Psoas muscle (tissue), 8 donors: ENCODE measurements at places on chromosomes 5 and 9.

GRCh38 chr5:76674330-76675066, 41.4 kb upstream of the F2R start:
- DNase-seq, result no peak

GRCh38 chr9:134949681-134950385, 32.1 kb upstream of the FCN1 start:
- DNase-seq, result no peak

DNA sequence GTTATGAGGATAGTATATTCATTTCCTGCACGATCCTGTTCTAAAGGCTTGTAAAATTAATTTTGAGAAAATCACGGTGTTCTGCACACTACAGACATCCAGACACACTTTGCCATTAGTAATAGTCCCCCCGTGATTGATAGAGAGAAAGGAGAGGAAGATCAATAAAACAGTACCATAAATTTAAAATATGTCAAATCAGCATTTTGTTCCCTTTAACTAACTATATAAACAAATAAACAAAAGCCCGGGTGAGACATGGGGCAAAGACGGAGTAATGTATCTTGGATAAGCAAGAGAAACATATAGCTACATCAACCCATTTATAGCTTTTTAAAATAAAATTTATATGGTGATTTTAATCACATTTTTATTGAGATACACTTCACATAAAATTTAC, 10.6 kb upstream of the CER1 start:
- DNase-seq, result no peak

- no peak for DNase-seq
Observed at GRCh38 chr5:41176952-41177351, 36.4 kb downstream of the C6 start.

DNA sequence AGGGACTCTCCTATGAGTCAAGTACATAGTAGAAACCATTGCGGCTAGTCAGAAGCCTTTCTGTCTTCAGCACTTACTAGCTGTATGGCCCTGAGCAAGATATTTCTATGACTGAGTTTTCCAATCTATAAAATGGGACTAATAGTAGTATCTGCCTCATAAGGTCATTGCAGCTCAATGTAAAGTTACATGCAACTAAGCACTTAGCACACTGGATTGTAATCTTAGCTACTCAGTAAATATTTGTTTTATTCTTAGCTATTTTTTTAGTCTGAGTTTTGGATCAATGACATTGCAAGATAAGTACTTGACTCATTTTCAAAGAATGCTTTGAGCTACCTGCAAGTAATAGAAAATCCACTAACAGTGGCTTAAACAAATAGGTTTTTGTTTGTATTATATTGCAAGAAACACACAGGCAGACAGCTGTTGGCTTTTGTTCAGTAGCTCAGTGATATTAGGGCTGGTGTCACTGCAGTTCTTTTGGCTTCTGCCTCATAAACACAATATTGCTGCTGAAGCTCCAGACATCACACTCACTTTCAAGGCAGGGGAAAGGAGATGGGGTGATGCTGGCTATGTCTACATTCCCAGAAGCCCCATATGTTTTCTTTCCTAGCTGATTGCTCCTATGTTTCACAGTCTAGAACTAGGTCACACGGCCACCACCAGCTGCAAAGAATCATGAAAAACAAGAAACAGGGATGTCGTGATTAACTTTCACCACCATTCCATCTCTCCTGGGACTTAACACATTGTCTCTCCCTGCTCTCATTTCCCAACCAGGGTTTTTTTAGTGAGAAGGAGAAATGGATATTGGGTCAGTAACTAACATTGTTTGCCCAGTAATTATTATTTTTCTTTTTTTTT, 26.9 kb upstream of the FAT2 start:
- DNase-seq, result no peak

DNA sequence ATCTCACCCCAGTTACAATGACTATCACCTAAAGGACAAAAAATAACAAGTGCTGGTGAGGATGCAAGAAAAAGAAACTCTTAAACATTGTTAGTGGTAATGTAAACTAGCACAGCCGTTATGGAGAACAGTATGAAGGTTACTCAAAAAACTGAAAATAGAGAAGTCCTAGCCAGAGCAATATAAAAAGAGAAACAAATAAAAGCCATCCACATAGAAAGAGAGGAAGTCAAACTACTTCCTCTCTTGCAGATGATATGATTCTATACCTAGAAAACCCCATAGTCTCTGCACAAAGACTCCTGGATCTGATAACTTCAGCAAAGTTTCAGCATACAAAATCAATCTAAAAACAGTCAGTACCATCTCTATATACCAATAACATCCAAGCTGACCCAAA, 221.5 kb upstream of the FAM174A start:
- DNase-seq, result no peak

- DNase-seq, result no peak
Observed at GRCh38 chr5:151676719-151677118, 10.0 kb downstream of the SPARC start.

DNA sequence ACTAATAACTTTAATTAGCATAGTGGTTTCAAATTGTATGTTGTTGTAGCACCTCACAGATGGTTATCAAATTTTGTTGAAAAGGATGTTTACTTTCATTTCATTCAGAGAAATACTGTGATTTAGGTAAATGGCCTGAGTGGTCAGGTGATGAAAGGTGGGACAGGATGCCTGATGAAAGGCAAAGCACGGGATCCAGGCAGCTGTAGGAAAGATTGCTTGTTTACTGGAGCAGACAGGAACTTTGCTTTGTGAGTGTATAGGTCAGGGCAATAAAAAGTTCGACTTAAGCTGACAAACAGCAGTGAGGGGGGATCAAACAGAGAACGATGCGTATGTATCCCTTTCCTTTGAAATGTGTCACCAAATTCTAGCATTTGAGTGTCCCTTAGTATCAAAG, 19.0 kb downstream of the KIAA1958 start:
- no peak for DNase-seq

DNA sequence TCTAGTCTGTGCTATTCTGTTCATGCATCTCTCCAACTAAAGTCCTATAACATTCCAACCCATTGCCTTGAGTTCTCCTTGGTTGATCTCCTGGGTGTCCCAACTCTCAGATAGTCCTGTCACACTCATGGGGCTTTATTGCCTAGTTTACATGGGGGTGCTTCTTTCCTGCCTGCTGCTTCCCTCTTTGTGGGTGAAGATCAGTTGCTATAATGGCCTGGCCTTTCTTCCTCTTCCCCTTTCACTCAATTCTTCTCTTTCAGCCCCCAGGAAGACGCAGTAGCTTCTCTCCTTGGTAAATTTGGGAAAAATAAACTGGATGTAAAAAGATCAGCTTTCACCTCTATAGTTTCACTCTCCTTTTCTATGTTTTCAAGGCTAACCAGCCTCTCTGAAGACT, 66.5 kb downstream of the PTCD2 start:
- no peak for DNase-seq

- no peak for DNase-seq
Observed at GRCh38 chr9:25350011-25350410, 328.2 kb downstream of the TUSC1 start.

DNA sequence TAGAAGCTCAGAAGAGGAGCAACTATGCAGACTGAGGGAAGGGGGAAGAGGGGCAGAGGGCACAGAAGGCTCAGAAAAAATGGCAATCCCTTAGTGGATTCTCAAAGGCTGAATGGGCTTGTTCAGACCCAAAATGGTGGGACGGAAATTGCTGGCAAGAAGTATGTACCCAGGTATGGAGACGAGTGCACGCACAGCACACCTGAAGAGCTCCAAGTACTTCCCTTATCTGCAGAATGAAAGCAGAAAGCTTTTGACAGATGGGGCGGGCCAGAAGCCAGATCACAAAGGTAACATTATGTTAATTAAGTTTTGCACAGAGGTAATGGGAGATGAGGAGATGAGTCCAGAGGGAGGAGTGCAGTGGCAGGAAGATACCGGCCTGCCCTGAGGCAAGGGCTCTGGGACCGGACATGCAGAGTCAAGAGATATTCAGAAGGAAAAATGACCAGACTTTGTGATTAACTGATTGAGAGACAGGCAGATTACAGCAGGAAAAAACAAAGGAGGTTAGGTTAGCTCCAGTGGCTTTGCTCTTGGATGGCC, 138.1 kb upstream of the PIK3R1 start:
- no peak for DNase-seq

GRCh38 chr9:138101444-138102234, 224.1 kb downstream of the CACNA1B start:
- no peak for DNase-seq

DNA sequence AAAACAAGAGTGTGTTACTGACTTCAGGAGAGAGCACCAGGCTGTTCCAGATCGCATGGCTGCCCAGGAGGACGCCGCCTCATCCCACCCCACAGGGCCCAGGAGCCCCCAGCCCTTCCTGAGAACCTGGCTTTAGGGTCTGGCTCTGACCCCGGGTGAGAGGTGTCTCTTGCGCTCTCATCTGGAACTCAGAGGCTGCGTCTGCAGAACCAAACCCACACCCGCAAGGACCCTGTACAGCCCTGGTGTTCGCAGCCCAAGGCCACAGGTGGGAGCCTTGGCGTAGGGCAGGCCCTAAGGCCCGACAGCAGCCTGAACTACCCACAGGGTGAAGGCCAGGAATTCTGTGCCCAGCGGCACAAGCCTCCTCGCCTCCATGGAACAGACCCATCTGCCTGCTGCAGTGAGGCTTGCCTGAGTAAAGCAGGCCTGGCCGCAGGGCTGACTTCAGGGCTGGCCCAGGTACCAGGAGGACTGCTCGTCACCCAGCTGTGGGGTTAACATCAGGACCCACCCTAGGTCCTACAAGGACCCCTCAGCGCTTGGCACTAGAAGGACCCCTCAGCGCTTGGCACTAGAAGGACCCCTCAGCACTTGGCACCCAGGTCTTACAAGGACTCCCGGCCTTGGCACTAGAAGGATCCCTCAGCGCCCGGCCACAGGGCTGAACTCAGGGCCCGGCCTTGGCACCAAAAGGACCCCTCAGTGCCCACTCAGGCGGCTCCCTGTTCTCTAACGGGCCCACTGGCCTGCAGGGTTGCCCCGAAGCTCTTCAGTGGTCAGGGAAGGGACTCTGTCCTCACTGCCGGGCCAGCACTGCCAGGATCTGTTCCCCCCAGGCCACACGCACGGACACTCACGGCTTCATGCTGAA, 48.2 kb downstream of the NKD2 start:
- DNase-seq, result peak; percentile 4

DNA sequence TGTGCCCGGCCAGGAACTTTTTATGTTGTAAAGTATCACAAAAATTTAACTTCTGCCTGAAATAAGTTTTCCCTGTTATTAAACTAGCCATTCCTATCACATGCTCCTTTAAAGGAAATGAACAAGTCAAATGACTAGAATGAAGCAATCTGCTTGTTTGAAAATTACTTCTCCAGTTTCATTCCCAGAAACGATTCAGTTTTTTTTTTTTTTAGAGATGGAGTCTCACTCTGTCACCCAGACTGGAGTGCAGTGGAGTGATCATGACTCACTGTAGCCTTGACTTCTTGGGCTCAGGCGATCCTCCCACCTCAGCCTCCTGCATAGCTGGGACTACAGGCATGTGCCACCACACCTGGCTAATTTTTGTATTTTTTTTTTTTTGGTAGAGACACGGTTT, 13.3 kb upstream of the GNG10 start:
- no peak for DNase-seq

- no peak for DNase-seq
Observed at GRCh38 chr9:88005240-88005639, 30.9 kb upstream of the CDK20 start.

GRCh38 chr9:114483499-114483898, 21.8 kb downstream of the WHRN start:
- DNase-seq, result no peak

DNA sequence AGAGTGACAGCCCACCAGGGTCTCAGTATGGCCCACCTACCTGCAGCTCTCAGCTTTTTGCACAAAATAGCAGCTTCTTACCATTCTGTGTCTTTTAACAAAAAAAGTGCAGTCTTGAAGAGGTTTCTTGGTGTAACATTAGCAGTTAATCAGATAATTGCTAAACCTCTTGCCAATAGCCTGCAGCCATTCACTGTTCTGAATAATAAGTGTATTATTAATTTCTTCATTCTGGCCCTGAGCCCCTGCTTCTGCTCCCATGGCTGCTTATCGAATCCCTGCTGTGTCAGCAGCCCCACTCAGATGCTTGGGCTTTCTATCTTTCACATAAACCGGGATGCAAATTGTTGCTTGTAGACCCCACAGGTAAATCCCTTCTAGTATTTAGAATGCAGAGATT, 485.9 kb downstream of the CAAP1 start:
- no peak for DNase-seq

DNA sequence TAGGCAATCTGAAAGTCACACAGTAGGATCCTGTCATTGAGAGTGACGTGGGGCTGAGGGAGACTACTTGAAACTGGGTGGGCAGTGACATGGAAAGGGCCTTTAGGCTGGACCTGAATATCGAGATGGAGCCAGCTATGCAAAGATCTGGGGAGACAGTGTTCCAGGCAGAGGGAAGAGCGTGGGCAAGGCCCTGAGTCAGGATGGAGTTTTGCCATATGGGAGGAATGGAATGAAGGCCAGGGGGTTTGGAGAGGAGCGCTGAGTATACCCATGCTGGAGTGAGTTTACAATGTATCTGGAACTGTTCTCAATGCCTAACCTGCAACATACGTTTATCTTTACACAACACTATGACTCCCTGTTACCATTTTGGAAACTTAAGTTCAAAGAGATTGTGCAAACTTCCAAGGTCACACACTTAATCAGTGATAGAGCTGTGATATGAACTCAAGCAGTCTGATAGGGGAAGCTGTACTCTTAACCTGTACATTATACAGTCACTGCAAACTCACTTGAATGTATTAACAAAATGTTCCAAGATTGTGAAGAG, 33.5 kb downstream of the INSYN2B start:
- DNase-seq, result no peak

- DNase-seq, result no peak
Observed at GRCh38 chr9:129725795-129726251, 27.0 kb downstream of the PTGES start.

- DNase-seq, result no peak
Observed at GRCh38 chr9:116656501-116656971, 30.6 kb upstream of the TRIM32 start.

GRCh38 chr9:114366334-114367128, 21.3 kb downstream of the AKNA start:
- DNase-seq, result no peak

- peak; percentile 54 for DNase-seq
Observed at GRCh38 chr5:177429248-177430040, 3.0 kb downstream of the GRK6 start.

GRCh38 chr5:115487756-115488155, 56.8 kb downstream of the FEM1C start:
- DNase-seq, result no peak

- DNase-seq, result no peak
Observed at GRCh38 chr5:112467485-112467884, 48.4 kb upstream of the EPB41L4A start.
